Stimulated activated CD4-positive, alpha-beta T cell treated with anti-CD3 and anti-CD28 coated beads, Interleukin-12 subunit alpha, Interleukin-12 subunit beta, amount 100 ng/mL, for 4 hours (primary cell): ENCODE measurements at places on chromosomes 2 and 18.
A peak's percentile ranks its signal among the peaks of the same experiment; 100 is the strongest.

- DNase-seq, result no peak
Measured at GRCh38 chr2:98911126-98911375, 25.0 kb downstream of the CRACDL start.

- no peak for DNase-seq
Measured at GRCh38 chr2:220748875-220749479, 823.1 kb downstream of the EPHA4 start.

DNA sequence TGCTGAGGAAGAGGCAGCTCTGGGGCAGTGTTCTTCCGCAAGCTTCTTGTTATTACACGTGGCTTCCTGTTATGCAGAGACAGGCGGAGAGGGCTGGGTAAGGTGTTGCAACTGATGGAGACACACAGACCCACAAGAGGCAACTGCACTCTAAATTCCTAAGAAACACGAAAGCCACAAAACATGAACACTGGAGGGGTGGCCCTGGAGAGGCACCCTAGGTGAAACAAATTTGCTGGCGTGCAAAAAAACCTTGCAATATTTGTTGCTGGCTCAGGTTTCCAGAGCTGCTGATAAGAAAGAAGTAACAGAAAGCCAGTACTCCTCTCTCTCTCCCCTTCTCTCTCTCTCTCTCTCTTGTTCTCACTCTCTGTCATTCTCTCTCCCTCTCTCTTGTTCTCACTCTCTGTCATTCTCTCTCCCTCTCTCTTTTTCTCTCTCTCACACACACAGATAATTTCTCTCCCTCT, 31.8 kb downstream of the ARHGAP25 start:
- DNase-seq, result no peak

- no peak for DNase-seq
Measured at GRCh38 chr2:62705859-62706720, 577 bp downstream of the EHBP1 start.

DNA sequence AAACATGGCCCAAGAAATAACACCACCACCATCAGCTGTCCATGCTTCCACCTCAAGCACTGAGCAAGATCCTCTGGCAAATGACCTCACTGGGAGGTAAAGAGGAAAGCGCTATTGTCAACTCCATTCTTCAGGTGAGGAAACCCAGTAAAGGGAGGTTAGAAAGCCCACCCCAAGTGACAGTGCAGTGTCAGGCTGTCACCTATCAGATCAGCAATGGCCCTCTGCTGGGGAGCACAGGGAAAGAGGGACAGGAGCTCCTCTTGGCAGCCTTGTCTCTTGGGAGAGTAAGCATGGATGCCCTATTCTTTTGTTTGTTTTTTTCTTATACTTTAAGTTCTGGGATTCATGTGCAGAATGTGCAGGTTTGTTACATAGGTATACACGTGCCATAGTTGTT, 104.3 kb upstream of the DAPL1 start:
- DNase-seq, result no peak

GRCh38 chr2:98158305-98158704, 71.3 kb downstream of the VWA3B start:
- DNase-seq, result no peak

GRCh38 chr2:128716299-128716721, 397.6 kb upstream of the HS6ST1 start:
- DNase-seq, result no peak

DNA sequence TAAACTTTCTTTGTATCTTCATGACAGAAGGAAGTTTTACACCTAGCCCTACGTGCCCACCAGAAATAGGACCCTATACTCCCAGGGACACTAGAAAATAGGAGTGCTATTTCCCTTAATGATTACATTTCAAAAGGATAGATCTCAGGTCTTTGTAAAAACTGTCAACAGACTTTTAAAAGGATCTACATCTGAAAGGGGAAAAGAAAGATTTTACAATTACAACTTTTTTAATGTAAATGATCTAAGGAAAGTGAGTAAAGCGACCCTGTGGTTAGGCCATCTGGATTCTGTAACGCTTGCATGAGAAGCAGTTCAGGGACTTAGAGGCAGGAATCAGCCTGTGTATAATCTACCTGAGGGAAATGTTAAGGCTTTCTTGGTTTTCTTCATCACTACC, 431.8 kb upstream of the MC4R start:
- DNase-seq, result no peak

- DNase-seq, result no peak
Measured at GRCh38 chr18:8091035-8091434, 518.2 kb upstream of the RAB12 start.

- no peak for DNase-seq
Measured at GRCh38 chr2:74849228-74849892, 15.4 kb downstream of the HK2 start.

DNA sequence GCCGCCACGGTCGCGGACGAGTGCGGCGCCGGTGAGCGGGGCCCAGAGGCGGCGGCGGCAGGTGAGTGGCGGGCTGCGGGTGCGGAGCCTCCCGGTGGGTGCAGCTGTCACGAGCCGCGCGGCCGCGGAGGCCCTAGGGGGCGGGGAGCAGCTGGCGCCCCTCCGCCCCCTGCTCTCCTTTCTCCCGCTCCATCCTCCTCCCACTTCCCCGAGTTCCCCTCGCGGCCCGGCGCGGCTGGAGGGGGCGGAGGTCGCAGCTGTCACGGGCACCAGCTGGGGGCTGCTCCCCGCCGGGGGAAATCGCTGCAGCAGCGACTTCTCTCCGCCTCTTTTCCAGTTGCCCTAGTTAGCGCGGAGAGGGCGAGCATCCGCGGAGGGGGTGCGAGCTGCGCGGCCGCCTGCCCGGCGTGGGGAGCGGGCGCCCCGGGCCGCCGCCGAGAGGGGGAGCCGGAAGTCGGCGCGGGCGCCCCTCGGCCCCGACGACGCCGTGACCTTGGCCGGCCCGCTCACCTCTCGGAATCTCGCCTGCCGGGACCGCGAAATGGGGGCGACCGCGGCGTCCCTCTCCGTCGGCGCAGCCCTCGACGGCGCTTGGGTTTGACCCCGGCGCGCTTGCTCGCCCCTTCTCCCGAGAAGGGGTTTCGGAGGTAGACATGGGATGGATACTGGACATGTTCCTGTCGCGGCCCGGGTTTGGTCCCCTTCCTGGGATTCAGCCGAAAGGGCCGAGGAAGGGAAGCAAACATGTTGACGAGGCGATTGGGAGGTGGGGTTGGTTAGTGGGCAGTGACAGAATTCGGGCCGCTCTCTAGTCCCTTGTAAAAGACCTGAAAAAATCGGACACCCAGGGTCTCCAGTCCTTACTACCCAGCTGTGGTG, 727 bp downstream of the NCOA1 start:
- DNase-seq, result peak; percentile 54

DNA sequence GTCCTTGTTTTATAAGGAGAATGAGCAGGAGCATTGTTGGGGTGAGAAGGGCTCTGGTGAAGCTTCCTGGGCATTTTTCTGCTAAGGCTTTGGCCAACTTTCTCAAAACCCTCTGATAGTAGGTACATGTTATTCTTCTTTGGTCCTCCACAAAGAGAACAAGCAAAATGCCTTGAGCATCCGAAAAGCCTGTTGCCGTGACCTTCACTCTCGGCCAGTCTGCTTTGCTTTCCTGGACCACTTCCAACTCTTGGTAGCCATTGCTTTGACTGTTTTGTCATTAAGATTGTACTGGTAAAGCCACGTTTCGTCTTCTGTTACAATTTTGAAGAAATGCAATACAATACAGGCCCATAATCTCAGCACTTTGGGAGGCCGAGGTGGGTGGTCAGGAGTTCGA, 27.4 kb upstream of the ALLC start:
- no peak for DNase-seq

DNA sequence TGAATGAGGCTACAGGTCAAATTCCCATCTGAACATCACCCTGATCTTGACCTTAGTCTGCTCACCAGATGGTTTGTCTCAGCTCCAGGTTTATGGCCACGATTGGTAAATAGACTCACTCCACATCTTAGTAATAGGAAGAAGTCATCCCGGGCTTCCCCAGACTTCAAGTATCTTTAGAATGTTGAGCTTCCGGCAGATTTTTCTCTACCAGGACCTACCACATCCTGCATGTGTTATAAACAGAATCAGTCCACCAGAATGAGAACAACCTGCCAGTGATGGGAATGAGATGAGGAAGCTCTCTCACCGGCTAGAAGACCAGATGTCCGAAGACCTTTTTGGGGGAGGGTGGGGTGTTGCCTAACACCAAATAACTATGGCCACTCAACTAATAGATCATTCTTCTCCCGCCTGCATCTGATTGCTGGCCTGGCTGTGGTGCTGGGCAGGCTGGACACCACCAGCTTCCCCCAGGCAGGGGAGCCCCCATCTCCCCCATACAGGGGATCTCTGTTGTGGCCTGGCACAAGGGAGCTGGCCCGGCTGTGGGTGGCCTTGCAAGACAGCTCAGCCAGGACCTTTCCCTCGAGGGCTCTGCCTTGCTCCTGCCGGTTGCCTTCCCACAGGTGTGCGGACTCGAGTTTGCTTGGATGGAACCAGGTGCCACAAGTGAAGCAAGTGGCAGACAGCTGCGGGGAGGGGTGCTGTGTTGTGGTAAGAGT, 88.5 kb downstream of the SH3RF3 start:
- no peak for DNase-seq

DNA sequence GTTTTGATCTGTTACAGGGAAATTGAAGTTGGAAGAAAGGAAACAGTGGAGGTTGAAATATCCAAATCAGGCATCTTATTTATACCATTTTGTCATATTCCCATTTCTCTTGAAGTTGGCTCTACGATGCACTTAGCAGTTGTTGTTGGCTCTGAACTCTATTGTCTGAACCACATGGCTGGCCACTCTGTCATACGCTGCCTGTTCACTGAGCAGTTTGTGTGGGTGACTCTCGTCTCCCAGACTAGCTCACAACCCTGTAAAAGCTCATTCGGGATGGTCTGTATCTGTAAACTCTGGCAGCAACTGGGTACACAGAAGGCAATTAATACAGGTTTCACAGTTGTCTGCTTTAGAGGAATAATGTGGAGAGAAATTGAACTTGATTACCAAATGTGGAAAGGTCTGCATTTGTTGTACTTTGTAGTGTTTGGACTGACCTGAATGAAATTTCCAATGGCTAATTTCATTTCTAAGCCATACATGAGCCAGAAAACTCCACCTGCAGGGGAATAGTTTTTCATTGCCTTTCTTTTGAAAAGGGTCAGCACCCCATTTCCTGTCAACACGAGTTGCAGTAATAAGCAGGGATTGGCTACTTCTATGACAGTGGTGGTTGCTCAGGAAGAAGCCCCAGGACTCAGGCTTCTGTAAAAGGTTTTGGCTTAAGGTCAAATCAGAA, 378.2 kb downstream of the OSR1 start:
- DNase-seq, result no peak

DNA sequence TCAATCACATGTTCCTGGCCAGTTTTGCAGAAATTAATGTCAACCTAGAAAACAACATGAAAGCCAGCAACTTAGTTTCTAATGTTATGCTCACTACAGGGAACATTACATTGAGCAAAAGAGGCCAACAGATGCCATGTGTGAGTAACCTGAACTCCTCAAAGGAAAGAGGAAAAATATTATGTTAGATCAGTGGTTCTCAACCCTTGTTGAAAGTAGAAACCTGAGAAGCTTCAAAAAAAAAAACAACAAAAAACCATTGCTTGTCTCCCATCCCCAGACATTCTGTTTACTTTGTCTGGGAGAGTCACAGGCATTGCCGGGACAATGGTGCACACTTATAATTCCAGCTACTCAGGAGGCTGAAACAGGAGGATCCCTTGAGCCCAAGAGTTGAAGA, 57.7 kb downstream of the METTL4 start:
- DNase-seq, result no peak

DNA sequence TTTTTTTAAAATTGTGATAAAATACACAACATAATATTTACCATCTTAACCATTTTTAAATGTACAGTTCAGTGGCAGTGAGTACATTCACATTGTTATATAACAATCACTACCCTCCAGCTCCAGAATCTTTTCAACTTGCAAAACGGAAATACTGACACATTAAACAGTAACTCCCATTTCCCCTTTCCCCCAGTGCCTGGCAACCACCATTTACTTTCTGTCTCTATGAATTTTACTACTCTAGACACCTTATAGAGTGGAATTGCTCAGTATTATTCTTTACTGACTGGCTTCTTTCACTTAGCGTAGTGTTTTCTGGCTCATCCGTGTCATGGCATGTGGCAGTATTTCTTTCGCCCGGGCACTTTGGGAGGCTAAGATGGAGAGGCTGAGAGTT, 32.6 kb downstream of the FASTKD2 start:
- no peak for DNase-seq

DNA sequence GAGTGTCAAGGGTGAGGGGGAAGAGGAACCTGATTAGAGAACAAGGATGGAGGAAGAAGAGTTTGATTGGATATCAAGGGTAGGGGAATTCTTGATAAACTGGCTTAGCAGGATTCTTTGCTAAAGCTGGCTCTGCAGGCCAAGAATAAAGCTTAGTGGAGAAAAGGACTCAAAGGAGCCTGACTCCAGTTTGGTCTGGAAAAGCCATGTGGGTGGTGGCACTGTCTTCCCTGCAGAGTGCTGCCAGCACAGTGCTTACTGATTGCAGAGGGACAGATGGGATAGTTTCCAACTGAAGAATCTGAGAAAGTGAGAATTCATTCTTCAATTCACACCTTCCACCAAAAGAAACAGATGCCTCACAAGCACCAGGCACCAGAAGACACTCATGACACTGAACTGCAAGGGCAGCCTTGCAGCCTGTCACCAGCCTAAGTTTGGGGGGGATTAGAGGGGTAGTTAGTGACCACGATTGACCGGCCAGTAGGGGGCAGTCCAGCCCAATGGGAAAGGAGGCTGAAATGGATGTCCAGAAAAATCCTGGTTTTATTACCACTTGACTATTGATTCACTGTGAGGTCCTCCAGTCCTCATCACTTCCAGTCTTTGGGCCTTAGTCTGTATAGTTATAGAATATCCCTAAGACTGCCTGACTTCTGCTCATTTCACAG, 334.5 kb downstream of the SMAD2 start:
- DNase-seq, result no peak

GRCh38 chr2:53452400-53452799, 315.2 kb upstream of the CHAC2 start:
- DNase-seq, result no peak

- DNase-seq, result no peak
Measured at GRCh38 chr18:37762076-37762621, 196.6 kb upstream of the CELF4 start.

- DNase-seq, result no peak
Measured at GRCh38 chr2:205758051-205758450, 75.8 kb downstream of the NRP2 start.

- DNase-seq, result no peak
Measured at GRCh38 chr2:195675783-195676427, 18.9 kb downstream of the SLC39A10 start.
